ENCODE measurements at places on chromosomes 6 and 20.

DNA sequence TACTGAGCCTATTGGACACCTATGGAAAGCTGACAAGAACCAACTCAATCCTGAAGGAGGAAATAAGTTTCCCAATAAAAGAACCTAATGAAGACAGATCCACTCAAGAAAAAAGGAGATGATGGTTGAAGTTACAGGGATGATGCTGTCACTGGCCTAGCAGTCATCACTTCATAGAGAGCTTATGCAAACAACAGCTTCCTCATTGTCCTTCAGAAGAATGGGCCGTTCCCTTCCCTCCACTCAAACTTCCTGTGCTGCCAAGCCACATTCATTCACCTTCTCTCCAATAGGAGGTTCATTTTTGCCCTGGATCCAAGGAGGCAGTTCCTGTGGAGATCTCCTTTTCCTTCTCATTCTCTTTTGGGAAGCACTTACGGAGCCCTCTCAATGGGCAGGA lies 13.8 kb upstream of the PM20D2 start:
- DNase-seq: no peak

DNA sequence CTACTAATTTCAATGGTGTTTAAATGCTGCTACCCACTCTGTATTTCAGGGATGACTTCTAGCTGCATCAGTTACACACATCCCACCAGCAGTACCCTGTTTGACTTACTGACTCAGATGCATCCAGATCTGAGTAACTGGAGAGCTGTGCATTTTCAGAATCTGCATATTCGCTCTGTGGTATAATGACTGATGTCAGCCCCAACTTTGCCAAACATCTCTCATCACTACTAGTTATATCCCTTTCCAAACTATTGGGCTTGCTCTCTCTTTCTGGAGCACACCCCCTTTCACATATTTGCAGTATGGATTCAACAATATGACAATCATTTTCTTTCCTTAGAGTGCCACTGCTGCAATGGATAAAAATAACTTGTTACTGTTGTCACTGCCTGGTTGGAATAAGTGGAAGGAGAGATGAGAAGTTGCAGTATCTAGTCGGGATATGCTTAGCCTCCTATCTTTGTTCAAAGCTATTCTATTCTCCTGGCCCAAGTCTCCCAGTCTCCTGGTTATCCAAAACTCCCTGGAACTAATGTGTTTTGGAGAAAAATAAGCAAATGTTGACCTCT lies 3.3 kb upstream of the RSPO3 start:
- DNase-seq: no peak

DNA sequence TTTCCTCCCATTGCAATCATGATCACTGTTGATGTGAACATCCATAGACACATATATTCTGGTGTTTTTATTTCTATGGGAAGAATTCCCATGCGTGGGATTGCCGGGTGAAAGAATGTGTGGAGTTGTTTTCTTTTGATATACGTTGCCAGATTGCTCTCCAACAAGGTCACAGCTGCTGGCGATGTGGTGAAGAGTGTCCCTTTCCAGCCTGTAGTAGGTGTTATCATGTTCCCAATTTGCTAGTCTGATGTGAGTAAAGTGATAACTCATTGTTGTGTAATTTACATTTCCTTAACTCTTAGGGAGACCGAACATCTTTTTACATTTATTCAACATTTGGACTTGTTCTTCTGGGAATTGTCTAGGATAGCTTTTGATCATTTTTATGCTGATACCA lies 14.5 kb upstream of the ELMO2 start:
- DNase-seq: no peak

DNA sequence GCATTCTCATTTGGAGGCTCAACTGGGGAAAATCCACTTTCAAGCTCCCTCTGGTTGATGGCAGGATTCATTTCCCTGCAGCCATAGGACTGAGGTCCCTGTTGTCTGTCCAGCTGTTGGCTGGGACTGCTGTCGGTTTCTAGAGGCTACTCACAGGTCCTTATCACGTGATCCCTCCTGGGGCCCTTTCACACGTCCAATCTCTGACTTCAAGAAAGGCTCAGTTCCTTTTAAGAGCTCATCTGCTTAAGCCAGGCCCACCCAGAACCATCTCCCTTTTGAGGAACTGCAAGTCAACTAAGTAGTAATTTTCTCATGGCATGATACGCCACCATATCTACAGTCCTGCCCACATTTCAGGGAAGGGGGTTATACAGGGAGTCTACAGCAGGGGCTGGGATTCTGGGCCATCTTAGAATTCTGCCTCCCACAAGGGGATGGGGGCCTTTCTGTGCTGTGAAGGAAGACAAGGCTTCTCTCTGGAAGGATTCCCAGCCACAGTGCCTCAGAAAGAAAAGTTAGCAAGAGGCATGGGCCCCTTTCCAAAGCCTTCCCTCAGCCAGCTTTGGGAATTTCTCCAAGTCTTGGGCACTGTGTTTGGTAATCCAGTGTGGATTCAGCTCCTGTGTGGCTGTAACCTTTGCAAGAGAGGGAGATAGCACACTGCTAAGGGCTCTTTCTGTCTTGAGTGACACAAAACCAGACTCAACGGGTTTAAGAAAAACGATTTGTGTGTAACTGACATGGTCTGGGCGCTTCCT lies 66.4 kb downstream of the CTCFL start:
- DNase-seq: no peak

- peak; percentile 70 for DNase-seq
Observed at GRCh38 chr6:3230900-3231246, 3.4 kb upstream of the TUBB2B start.

DNA sequence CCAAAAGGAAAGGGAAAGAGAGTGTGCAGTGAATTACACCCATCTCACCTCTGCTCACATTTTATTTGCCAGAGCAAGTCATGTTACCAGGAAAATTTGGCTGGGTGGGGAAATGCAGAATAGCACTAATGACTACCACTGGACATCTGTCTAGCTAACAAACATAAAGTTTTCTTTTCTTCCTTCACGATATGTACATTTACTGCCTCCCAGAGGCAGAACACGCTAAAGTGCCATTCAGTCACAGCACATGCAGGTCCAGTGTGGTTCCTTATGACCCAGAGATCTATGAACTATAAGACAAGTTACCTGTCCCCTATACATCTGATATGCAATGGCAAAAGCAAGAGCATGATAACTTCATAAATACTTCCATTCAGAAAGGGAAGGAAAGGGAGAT lies 194.1 kb downstream of the OGFRL1 start:
- no peak for DNase-seq

GRCh38 chr6:1580585-1580984 lies 29.1 kb upstream of the FOXC1 start:
- DNase-seq: no peak

DNA sequence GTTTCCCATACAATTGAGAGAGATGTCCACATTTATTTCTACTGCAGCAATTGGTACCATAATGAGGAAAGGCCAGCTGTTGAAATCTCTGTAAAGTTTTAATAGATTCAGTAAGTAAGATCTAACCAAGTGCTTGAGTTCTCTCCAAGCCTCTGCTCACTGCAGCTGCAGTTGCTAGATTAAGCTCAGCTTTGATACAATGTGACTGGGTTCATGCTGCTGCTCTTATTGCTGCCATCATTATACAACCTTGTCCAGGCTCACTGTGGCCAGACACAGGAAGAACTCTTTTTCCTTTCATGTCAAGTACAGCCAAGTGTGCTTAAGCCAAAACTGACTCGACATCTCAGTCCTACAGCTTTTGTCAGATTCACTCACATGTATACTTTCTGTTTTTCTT lies 423.5 kb downstream of the GJA1 start:
- no peak for DNase-seq

GRCh38 chr20:51486197-51487005 lies 56.1 kb downstream of the NFATC2 start:
- no peak for DNase-seq

- no peak for DNase-seq
Observed at GRCh38 chr6:38216451-38216850, 396.9 kb downstream of the ZFAND3 start.

GRCh38 chr6:95387845-95388244 lies 189.5 kb upstream of the MANEA start:
- no peak for DNase-seq

- DNase-seq: no peak
Observed at GRCh38 chr6:124741341-124741740, 220.9 kb upstream of the RNF217 start.

DNA sequence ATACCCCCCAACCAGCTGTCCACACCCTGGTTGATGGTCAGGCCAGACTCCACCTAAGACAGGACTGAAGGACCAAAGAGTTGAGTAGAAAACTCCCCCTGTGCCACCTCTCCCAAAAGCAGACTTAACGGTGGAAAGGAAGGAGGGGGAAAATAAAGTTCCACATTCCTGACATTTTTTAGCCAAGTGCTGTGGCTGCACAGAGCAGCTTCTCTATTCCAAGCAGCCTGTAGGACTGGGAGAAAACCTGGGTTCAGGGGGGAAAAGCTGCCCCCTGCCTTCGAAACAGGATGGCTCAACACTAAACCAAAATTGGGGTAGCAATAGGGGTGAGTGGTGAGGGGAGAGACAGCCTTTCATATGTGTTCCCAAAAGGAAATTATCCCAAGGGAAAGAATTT lies 3.6 kb downstream of the TRAM2 start:
- DNase-seq: no peak

DNA sequence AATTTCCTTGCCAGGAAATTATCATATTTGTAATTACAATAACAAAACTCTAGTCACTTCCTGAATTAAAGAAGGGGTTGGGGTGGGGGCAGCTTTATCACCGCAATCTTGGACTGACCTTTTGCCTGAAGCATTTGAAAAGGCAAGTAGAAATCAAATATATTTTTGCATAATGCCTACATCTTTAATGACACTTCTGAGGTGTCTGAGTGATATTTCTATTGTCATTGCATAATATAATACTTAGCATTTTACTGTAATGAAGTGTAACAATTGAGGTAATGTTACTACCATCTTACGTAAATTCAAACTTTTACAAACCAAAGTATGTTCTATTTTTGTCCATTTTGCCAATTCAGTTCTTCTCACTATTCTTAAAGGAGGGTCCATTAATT lies 65.2 kb downstream of the SYNE1 start:
- DNase-seq: no peak

- no peak for DNase-seq
Observed at GRCh38 chr6:7173843-7174503, 66.2 kb downstream of the RREB1 start.

- DNase-seq: no peak
Observed at GRCh38 chr6:119446609-119447008, 97.0 kb upstream of the MAN1A1 start.

- DNase-seq: no peak
Observed at GRCh38 chr6:29611426-29611825, 21.6 kb downstream of the GABBR1 start.

DNA sequence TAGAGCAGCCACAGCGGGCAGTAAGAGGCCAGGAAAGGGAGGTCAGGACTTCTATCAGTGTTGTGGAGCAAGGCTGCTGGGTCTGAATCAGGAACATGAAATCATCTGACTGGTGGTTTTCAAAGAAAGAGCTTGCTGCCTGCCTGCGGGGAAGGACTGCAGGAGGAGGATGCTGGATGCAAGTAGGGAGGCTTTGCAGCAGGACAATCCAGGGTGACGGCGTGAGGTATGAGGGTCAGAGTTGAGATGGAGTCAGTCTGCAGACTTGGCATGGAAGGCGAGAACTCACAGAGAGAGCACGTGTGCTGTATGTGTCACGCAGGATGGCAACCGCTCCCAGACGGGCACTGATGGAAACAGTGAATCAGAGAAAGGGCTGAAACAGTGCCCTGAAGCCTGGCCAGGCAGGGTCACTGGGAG lies 59.2 kb upstream of the CD93 start:
- DNase-seq: no peak

DNA sequence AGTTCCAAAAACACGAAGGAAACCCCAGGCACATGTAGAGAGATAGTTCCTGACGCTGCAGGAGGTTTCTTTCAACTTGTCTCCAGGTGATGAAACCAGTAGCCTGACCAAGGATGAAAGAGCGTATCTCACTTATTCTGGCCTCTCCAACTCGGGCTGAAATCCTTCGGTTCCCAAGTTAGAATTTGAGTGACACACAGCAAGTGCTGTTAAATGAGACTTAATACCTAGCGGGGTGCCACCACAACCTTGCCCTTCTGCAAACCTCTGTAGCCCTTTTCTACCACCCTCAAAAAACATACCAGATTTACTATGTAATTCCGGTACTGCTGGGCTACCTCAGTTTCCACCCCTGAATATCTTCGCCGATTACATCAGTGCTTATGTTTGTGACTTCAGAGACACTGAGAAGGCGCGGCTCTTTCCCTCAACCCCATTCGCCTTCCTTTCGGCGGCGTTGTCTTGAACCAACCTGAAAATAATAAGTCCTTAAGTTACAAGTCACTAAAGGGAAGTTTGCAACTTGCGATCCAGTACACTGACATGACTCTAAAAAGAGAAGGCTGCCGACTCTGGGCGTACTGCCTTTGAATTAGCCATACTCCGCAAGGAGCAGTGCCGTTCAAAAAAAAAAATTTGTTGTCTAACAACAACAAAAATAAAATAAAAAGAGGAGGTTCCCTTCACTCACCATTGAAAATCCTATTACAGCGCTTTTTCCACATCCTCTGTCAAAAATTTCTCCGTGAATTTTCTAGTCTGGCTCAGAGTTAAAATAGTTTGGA lies 194.9 kb upstream of the ZNF184 start:
- DNase-seq: no peak

GRCh38 chr6:55819811-55820210 lies 55.6 kb downstream of the BMP5 start:
- no peak for DNase-seq

DNA sequence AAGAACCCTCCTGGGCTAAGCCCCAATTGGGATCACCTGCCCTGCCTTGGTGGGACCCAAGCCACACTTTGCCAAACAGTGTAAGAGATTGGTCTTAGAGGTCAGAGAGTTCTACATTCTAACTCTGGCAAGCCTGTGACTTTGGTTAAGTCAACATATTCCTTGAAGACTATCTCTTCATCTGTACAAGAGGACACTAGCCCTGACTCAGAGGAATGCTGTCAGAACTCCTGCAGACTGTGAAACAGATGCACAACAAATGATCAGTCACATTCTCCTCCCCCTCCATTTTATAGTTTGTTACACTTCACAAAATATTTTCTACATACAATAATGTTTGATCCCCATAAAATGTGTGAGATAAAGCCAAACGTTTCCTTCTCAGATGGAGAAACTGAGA lies 91.7 kb upstream of the EPB41L1 start:
- DNase-seq: no peak

GRCh38 chr6:169972736-169973135 lies 221.3 kb downstream of the ERMARD start:
- no peak for DNase-seq

DNA sequence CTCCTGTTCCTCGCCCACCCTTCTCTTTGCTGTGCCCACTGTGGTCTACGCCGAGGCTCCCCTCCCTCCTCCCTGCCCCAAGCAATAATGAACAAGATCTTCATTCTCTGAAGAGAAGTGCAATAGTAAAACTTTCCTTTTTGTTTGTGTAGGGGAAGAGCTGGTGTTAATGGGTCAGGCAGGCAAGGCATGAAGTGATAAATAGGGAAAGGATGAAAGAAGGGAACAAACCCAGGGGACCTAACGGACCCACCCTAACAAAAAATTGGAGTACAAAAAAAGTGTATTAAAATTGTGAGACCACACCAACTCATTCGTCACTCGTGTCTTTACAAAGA lies 66.9 kb downstream of the ZBTB2 start:
- DNase-seq: no peak

Data from SK-N-SH (cell line).